Activated CD8-positive, alpha-beta T cell treated with anti-CD3 and anti-CD28 coated beads for 36 hours (primary cell): ENCODE measurements at places on chromosomes 11 and 22. TPM values are rescaled to one million over a fixed set of nuclear protein-coding genes. Genes with fewer than 3 reads are reported as not detected.

The ADAMTS8 gene
- not detected for total RNA-seq

DNA sequence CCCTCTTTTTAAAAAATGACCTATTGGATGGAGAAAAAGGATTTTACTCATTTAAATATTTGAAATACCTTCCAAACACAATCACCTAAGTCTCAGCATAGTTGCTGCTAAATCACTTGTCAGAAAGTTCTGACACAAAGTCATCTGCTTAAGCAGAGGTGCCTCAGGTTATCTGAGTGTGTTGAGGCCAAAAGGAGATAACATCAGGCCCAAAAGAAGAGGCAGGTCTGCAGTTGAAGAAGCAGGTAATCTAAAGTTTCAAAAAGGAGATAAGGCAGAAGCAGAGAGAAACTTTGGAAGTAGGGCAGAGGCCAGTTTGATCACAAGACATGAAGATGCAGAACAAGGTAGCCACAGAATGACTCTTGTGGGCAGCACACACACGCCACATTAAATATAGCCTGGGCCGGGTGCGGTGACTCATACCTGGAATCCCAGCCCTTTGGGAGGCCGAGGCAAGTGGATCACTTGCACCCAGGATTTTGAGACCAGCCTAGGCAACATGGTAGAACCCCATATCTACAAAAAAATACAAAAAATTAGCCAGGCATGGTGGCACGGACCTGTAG is 175.7 kb upstream of the API5 start:
- no peak overlapping the region for H3K4me3 ChIP-seq
- no peaks in the 10 kb centered on the region for H3K27me3 ChIP-seq
- H3K27ac ChIP-seq: no peak overlapping the region
- DNase-seq: no peak
- no peaks in the 10 kb centered on the region for H3K4me1 ChIP-seq

DNA sequence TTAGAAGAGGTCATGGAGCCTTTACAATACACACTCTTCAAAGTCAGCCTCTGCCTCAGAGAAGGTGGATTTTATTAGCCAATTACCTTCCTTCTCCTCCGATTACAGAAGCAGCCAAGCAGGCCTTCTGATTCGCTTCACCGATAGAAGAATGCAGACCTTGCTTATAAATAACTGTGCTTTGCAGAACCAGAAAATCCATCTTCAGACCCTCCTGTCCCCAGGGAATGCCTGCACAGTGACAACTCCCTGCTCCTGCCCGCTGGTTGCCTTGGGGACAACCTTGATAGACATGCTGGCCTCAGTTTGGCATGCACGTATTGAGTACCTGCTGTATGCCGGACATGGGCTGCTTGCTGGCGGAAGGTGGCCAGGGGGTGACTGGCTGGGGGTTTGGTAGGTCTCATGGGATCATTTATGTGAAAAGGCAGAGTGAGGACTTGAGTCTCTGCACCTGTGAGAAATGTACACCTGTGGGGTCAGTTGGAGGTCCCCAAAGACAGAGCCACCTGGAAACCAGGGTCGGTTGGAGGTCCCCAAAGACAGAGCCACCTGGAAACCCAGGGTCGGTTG is 1238.7 kb downstream of the BRD1 start:
- no peaks in the 10 kb centered on the region for H3K4me1 ChIP-seq
- no peak overlapping the region for H3K27ac ChIP-seq
- no peaks in the 10 kb centered on the region for H3K36me3 ChIP-seq
- no peaks in the 10 kb centered on the region for H3K27me3 ChIP-seq
- no peak overlapping the region for H3K4me3 ChIP-seq

DNA sequence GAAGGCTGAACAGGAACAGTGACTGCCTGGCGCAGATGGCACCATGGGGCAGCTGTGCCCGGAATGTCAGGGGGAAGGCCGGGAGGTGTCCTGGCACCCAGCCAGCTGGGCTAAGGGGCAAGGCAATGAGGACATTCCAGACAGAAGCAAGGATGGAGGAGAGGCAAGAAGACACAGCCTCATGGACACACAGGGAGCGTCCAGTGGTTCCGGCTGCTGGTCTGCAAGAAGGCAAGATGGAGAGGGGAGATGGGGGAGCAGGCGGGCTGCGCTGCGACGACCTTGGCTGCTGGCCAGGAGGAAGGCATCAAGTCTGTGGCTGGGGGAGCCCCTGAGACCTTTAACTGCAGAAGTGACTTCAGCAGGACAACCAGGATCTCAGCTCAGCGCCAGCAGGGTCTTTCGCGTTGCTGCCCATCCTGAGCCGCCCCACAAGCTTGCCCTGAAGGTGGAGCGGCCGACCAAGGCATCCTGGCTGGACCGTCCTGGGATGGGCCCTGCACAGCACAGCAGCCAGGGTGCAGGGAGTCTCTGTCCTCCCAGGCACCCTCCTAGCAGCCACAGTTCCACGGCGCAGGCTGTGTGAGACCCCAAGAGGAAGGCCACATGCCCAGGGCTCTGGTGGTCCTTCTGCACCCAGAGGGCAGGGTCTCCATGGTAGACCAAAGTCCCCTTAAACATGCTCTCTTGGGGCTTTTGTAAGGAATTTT is 531.7 kb downstream of the BRD1 start:
- no peaks in the 10 kb centered on the region for H3K36me3 ChIP-seq
- no peak overlapping the region for H3K4me3 ChIP-seq
- DNase-seq: no peak
- H3K27me3 ChIP-seq: peaks cover 4% of the 10 kb centered on the region
- no peaks in the 10 kb centered on the region for H3K4me1 ChIP-seq

DNA sequence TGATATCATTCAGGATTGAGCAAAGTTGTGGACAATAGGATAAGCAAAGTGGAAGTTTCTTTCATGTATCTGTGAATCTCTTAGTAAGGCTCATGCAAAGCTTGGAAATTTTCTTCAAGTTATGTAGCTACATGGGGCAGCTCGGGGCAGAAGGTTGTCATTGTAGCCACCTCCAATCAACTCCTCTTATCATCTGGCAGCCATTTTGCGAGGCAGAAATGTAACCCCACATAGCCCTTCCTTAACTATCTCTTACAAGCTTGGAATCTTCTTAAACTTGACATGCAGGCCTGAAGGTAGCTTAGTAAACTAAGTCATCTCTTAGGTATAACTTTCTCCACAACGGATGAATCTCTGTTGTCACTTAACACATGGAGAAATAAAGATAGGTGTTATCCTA is 392.8 kb downstream of the AASDHPPT start:
- H3K36me3 ChIP-seq: no peaks in the 10 kb centered on the region
- H3K4me3 ChIP-seq: no peak overlapping the region
- no peak overlapping the region for H3K27ac ChIP-seq
- no peaks in the 10 kb centered on the region for H3K4me1 ChIP-seq

DNA sequence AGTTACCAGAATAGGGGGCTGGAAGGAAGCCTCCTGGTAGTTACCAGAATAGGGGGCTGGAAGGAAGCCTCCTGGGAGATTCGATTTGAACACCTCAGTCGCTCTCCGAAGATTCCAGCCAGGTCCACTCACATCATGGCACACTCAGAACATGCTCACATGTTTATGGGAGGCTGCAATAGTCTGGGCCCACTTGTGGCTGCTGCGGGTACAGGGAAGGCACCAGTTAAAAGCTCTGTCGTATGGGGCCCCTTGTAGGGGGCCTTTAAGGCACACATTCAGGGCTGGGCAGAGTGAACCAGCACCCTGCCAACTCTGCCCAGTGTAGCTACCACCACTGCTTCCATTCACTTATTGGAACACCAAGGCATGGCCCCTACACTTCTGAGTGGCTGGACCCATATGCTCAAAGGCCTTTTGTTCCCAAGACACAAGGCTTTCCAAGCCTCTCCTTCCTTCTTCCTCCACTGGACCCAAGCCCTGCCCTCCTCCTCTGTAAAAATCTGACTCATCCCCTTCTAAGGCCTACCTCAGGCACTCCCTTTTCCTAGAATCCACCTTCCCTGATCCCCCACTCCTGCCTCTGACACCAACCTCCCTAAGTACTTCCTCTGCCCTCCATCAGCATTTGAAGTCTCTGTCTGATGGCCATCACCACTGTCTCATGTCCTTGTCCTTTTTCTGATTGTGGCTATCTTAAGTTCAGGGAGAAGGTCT is 28.0 kb downstream of the USP35 start:
- no peak overlapping the region for H3K27ac ChIP-seq
- H3K4me1 ChIP-seq: peaks cover 11% of the 10 kb centered on the region
- no peaks in the 10 kb centered on the region for H3K27me3 ChIP-seq
- no peak for DNase-seq
- peaks cover 2% of the 10 kb centered on the region for H3K36me3 ChIP-seq
